ENCODE measurements at places on chromosomes 6 and 20.
A peak's percentile ranks its signal among the peaks of the same experiment; 100 is the strongest.

- DNase-seq: peak; percentile 95
Measured at GRCh38 chr6:41936073-41936837, 5.4 kb downstream of the CCND3 start.

DNA sequence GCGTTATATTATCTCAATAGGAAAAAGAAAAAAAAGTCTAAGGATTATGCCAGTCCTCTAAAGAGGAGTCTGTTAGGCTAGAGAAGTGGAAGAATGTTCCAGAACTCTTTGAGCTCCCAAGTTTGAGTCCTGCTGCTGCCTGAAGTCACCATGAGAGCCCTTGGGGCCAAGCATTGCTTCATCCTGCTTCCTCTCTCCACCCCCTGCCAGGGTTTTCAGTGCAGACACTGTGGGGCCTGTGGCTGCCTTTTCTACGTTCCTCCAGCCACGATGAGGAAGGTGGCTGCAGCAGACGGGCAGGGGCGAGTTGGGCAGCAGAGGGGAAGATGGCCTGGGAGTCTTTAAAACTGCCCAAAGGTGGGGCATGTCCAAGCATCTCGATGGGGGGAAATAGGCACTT lies 214.4 kb upstream of the KCNG1 start:
- no peak for DNase-seq

- peak; percentile 37 for DNase-seq
Measured at GRCh38 chr20:58160451-58161061, 67.9 kb downstream of the ANKRD60 start.

- no peak for DNase-seq
Measured at GRCh38 chr6:98783578-98783977, 50.8 kb upstream of the POU3F2 start.

GRCh38 chr20:51148941-51149340 lies 126.0 kb upstream of the KCNG1 start:
- DNase-seq: no peak

- DNase-seq: peak; percentile 80
Measured at GRCh38 chr20:35207950-35208611, 18.4 kb upstream of the MMP24 start.

- no peak for DNase-seq
Measured at GRCh38 chr6:89978749-89979145, 84.5 kb downstream of the GJA10 start.

GRCh38 chr6:159095616-159096015 lies 50.8 kb upstream of the TAGAP start:
- DNase-seq: peak; percentile 93

DNA sequence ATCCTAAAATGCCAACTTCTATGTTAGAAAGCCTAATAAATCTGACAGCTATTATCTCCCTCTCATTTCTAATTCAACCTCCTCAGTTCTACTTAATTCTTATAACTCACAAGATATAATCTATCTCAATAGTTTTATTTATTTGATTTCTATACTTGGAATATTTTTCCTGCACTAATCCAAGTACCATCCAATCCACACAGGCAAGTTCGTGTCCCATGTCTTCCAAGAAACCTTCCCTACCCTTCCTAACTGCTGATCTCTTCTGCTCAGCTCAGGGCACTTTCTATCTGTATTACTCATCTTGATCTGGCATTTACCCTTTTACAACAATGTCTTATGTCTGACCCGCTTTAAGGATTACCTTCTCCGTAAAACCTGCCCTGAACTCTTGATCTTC lies 18.2 kb downstream of the NCOA5 start:
- no peak for DNase-seq

DNA sequence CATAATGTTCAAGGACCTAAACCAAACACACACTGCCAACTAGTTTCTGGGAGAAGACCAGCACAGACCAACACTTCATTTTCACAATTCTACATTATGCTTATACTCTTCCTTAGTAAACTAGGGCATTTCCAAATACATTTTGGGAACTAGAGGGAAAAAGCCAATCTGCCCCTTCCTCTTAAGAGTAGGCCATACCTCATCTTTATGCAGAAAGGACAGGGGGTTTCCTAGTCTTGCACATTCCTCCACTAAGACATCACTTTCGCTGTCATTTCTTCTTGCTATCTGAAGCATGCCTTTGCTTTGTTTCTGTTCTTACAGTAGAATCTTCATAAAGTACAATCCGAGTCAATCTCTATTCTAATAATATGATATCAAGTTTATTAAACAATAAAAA lies 105.7 kb downstream of the SMLR1 start:
- DNase-seq: no peak

DNA sequence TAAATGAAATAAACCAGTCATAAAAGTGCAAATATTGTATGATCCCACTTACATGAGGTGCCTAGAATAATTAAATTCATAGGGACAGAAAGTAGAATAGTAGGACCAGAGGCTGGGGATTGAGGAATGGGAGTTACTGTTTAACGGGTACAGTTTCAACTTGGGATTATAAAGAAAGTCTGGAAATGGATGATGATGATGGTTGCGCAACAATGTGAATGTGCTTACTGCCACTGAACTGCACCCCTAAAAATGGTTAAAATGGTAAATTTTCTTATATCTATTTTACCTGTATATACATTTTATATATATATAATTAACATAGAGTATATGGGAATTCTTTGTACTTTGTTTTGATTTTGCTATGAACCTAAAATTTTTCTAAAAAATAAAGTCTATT lies 53.3 kb upstream of the L3MBTL3 start:
- DNase-seq: no peak

DNA sequence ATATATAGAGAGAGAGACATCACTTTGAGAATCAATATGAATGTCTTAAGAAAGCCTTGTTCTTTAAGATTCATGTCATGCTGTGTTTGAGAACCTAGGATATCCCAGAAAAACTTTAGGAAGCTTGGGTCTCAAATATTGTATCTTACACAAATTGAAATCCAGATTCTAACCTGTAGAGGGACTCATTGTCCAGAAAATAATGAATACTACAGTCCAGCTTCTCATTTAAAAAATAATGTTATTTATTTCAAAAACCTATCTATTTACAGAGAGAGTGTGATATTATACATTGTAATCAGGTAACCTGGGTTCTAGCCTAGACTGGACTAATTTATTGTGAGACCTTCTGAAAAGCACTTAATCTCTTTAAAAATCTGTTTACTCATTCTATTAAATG lies 4.2 kb downstream of the RFX6 start:
- peak; percentile 6 for DNase-seq

- peak; percentile 82 for DNase-seq
Measured at GRCh38 chr6:71139249-71139648, 149.4 kb upstream of the OGFRL1 start.

GRCh38 chr20:46801003-46801702 lies 91.7 kb downstream of the SLC2A10 start:
- DNase-seq: no peak

DNA sequence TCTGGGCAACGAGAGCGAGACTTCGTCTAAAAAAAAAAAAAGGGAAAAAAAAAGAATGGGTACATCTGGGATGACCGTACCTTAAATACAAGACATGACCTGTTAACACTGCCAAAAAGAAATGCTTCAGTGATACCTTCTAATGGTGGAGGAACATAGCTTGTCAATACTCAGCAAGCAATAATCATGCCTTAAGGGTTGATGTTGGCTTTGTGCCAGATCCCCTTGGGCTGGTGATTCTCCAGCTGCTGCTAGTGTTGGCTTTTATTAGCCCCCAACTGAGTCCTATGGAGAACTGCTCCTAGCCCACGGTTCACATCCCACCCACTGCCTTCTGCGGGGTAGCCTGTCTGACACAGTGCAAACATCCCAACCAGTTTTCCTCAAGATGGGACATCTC lies 134.9 kb downstream of the PLCB1 start:
- no peak for DNase-seq

DNA sequence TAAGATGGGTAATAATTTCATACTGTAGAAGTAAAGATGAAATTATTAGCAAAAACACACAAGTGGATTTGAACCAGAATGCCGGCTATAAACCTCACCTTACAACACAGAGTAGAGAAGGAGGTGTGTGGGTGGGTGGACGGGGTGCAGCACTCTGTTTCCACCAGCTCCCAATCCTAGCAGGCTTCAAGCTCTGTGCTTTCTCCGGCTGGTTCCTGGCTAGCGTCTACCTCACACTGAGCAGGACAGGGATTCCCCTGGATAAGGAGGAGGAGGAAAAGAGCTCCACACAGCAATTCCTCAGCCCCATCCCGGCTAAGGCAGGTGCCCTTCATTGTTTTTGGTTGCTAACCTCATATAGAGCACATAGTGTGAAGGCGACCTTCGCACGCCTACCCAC lies 453.3 kb downstream of the C6orf118 start:
- no peak for DNase-seq

- no peak for DNase-seq
Measured at GRCh38 chr20:3640259-3640658, 22.9 kb downstream of the GFRA4 start.

- peak; percentile 1 for DNase-seq
Measured at GRCh38 chr6:8743170-8743745, 307.9 kb upstream of the SLC35B3 start.

DNA sequence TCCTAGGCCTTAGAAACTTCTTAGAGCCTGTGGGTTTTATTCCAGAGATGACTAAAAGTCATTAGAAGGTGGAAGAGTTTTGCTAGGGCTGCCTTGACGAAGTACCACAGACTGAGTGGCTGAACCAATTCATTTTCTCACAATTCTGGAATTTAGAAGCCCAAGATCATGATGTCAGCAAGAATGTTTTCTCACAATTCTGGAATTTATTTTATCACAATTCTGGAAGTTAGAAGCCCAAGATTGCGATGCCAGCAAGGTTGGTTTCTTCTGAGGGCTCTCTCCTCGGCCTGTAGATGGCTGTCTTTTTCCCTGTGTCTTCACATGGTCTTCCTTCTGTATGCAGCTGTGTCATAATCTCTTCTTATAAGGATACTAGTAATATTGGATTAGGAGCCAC lies 672.9 kb upstream of the MARCKS start:
- DNase-seq: peak; percentile 53

DNA sequence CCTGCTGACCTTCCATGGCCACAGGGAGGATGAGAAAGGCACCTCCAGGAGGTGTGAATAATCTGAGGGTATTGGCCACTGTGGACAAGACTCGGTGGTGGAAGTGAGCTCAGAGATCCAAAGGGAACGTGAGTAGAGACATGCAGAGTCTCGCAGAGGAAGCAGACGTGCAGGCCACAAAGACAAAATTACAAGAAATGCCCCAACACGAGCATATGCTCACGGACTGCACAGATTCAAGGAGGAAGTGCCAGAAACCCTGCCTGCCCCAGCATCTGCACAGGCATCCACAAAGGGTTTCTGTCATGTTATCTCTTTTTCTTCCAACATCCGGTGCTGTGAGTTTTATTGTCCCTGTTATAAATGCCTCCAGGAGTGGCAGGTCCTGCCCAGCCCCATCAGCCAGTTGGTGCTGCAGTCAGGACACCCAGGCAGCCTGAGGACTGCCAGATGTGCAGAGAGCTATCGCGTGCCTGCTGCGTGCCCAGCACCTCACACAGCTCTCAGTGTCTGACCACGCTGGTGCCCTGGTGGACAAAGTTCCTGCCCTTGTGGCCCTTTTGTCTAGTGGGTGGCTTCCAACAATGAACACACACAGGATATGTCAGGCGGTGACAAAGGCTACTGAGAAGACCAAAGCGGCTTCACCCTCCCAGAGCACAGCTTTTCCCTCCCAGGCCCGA lies 34.0 kb upstream of the FANCE start:
- DNase-seq: no peak

DNA sequence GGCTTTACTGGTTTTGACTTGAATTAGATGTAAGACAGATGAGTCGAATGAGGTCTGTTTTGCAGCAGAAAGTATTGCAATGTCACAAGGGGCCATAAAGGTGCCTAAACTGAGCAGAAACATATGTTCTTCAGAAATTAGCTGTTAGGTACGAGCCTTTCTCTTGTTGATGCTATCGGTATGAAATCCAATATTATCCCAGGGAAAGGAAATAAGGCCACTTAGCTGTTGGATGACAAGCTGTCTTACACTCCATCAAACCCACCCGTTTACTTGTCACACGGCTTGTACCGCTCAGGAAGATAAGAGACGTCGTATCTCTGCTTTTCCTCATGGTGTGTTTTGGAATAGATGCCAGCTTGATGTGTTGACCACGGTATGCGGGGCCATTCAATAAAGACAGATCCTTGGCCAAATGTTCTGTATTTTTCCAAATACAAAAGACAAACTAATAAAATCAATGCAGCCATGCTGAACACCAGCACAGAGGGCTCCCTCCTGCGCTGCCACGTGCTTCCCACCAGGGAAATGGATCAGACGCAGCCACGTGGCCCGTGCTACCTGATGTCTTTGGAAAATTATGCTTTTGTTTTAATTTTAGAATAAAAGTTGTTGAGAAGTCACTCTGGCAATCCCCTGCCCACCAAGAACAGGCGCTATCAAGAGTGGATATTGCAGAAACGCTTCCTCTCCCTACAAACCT lies 255.9 kb upstream of the SULF2 start:
- DNase-seq: no peak

DNA sequence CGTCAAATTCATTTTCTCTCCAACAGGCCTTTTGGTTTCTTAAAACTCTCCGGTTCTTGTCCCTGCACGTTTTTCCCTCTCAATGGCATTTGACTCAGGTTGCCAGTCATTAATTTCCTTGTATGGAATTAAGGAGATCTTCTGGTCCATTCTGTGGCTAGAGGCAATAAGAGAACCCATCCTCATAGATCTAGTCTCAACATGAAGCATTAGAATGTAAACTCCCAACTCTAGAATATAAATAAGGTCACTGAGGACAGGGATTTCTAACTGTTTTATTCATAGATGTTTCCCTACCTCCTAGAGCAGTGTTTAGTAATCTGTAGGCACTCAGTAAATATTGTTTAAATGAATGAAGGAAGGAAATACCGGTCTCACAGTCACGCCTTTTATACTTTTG lies 185.2 kb upstream of the FLRT3 start:
- DNase-seq: no peak

GRCh38 chr6:106870069-106870468 lies 104.5 kb downstream of the CD24 start:
- DNase-seq: peak; percentile 47

- DNase-seq: no peak
Measured at GRCh38 chr20:53907968-53908751, 162.2 kb downstream of the BCAS1 start.

DNA sequence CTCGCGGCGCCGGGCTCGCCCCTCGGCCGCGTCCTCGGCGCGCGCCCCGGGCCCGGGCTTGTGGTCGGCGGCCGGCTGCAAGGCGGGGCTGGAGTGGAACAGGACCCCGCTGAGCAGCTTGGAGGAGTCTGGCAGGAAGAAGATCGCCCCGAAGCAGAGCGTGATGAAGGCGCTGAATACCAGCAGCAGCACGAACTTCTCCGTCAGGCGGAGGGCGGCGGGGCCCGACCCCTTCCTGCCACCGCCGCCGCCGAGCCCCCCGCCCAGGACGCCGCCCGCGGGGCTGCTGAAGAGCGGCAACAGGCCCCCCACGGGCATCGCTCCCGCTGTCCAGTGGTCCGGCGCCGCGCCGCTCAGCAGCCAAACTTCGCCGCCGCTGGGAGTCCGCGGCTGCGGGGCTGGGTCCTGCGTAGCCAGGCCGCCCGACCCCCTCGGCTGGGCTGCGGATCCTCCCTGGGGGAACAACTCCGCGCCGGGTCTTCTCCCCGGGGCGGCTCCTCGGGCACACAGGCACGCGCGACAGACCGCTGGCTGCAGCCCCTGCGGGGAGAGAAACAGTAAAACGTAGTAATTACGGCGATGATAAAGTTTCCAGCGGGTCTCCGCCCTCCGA lies 707 bp downstream of the MAN1A1 start:
- no peak for DNase-seq

GRCh38 chr6:9627916-9628315 lies 787.0 kb downstream of the TFAP2A start:
- DNase-seq: no peak
